Hair follicle dermal papilla cell (primary cell): ENCODE measurements at places on chromosomes 12 and 14. TPM values are rescaled to one million over a fixed set of nuclear protein-coding genes. Genes with fewer than 3 reads are reported as not detected.

NKX2-1 gene
- not detected in 2 replicates for total RNA-seq

FAM90A1 gene
- total RNA-seq, result 0.12 and 0.16 TPM in 2 replicates

CD163 gene
- total RNA-seq, result 0.24 and 0.49 TPM in 2 replicates

TAS2R19 gene
- 4.9 and 9.6 TPM in 2 replicates for total RNA-seq
